ENCODE measurements at places on chromosomes 4 and X.

GRCh38 chr4:149709640-149710039 lies 106.0 kb downstream of the IQCM start:
- DNase-seq, result no peak

DNA sequence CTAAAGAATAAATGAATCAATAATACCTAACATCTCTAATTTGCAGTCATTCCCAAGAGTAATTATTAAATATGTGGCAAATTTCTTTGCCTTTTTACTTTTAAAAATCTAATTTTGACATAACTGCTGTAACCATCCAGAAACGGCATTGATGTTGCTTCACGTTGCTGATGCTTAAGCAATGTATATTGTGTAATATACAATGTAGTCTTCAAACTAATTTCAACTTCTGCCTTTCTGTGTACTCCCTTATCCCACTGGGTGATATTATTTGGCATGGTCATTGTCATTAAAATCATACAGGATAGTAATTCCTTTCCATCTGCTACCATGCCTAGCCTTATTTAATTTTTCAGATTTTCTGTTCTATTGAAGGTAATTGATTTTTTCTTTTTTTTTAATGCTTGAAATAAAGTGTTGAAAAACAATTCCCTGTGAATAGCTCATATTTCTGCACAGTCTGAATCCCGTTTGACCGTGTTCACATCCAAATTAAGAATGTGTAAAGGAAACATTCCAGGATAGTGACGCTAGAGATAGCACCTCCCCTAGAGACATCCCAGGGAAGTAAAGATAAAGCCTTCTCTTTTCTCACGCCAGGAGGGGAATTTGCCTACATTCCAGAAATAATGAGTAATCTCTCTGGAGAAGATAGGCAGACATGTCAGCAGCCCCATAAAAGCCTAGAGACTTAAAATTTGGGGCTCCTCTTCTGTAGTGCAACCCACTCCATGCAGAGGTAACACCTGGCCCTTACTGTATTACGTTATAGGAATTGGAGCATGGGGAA lies 8.6 kb downstream of the FAM200B start:
- no peak for DNase-seq

- no peak for DNase-seq
These were observed 4.1 kb downstream of the APEX2 start for GRCh38 chrX:55004231-55004630.

DNA sequence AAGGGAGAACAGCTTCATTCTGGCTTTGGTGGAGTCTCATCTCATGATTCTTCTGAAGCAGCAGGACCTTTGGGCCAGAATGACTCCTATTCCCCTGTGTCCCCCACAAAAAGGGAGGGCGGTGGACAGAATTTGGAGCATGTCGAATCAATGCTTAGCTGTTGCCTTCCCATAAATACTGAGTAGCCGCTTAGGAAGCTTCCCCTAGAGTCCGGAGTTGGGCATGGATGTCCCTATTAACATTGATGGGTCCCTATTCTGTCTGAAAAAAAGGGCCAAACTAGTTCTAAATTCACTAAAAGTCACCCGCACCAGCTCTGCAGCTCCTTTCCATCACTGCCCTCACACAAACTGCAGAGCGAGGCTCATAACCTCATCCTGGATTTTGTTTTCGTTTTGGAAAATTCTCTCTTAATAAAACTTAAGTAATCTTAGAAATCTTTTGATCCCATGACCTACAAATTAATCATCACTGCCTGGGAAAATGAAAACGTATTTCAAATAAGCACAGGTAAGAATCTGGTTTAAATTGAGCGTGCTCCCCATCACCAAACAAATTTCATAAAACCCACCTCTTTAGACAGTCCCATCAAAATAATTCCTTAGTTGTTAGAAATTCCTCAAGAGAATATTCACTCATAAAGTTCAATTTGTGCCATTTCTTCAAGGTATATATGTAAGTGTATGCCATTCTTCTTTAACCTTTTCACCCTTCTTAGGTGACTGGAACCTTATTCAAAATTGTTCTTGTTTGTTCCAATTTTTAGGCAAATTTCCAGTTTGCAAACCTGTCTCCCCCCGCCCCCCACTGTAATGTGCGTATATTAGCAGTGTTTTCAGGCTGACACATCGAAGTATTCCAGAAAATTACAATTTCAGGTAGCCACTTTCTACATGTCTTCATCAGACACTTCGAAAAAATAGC lies 53.3 kb upstream of the NKAP start:
- no peak for DNase-seq

DNA sequence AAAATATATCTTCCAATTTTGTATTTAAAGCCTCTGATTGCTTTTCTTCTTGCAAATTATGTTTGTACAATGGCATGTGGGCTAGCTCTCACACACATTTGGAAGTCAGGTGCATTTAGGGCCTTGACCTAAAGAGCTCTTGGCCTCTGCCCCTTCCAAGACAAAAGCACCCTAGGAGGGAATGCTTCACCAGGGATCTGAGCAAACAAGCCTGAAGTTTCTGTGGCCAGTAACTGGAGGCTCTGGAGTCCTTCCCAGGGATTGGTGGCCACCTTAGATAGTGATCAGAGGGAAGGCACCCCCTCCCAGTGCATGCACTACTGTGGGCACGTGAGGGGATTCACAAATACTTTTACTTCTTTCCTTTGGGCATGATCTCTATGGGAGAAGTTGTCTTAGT lies 60.3 kb upstream of the DIPK2B start:
- no peak for DNase-seq

GRCh38 chrX:2261831-2262667 lies 238.7 kb downstream of the DHRSX start:
- DNase-seq, result no peak

DNA sequence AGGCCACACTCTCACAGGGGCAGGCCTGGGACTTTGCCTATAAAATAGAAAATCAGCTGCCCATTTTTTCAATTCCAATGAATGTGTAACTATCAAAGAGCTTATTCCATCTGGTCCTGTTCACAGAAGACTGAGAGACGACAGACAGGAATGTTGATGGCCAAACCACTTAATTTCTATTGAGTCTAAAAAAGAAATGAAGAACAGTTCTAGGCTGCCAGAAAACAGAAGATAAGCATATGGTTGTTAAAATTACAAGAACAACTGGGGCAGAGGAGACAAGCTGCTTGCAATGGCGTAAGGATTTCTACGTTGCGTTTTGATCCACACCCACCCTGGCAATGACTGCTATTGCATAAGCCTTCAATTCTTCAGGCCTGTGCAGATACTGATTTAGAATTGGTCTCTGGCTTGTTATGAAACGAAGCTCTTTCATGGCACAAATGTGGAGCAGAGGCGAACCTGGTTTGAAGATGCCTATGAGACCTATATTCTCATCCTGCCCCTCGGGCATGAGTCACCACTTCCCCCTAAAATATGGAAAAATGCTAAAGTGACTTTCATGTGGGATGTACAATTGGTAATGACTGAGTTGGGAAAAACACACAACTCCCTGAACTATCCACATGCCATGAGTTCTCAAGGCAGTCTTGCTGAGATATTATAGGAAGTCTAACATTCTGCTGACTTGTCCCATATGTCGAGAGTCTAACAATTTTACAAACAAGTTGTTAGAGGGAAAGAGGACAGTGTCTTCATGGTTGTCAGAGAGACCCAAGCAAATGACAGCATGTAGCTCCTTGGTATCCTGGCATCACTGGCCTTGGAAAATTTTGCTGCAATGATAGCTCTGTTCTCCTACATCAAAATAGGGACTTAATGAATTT lies 37.9 kb upstream of the SORBS2 start:
- no peak for DNase-seq

GRCh38 chr4:53481586-53481985 lies 104.1 kb downstream of the FIP1L1 start:
- no peak for DNase-seq

DNA sequence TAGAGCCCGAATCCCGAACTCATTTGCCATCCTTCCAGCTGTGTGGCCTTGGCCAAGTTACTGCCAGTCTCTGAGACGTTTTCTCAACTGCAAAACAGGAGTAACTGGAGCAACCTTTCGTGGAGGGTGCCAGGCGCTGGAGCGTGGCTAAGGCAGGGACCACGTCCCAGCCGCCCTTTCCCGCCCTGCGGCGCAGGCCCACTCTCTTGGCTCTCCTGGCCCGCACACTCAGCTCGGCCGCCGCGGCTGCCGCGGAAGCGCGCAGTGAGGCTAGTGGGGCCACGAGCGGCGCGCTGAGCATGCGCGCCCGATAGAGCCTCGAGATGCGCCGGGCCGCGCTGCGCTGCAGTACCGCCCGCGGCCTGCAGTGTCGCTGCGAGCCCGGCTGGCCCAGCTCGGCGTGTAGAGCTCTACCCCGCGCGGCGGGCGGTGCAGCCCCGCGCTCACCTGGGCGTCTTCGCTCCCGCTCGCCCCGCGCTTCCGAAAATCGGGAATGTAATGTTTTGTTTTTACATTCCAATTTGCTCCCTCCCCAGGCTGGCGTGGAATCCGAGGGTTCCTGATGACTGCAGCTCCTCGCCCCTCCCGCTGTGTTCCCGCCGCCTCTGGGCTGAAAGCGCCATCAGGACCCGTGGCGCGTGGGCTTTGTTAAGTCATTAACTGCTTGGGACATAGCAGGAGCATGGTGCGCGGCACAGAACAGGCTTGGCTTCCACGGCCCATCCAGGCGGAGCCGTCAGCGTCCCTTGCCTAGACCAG lies 4.0 kb upstream of the ZNF518B start:
- DNase-seq, result peak; percentile 41

- no peak for DNase-seq
These were observed 28.9 kb upstream of the MID1 start for GRCh38 chrX:10649265-10649664.

GRCh38 chr4:106312377-106312776 lies 3.6 kb downstream of the TBCK start:
- DNase-seq, result no peak

- DNase-seq, result no peak
These were observed 45.0 kb downstream of the CPZ start for GRCh38 chr4:8637456-8637984.

DNA sequence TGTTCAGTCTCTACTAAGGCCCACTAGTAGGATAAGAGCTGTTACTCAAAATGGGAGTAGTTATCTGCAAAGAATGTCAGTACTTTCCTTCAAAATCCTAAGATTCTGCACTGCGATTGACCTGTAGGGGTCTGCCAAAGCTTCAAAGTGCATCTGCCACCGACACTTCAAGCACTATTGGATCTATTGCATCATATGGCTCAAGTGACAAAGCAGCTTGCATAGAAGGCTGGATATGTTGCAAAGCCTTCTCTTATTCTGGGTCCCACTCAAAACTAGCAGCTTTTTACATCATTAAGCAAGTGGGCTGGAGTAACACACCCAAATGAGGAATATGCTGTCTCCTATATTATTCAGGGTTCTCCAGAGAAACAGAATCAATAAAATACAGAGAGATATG lies 115.4 kb upstream of the EMCN start:
- no peak for DNase-seq

DNA sequence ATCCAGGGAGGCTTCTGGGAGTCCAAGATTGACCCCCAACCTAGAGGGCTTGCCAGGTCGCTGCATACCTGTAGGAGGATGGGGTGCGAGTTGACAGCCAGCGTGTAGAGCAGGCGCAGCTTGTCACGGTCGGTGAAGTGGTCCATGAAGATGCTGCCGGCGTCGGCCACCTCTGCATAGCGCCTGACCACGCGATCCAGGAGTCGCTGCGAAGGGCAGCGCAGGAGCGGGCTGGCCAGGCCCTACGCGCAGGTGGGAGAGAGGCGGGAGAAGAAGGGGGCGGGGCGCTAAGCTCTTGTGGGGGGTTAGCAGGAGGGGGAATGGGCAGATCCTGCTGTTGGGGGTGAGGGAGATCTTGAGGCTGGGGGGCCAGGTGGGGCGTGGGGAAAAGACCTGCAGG lies 43.0 kb downstream of the DIPK2B start:
- no peak for DNase-seq

- no peak for DNase-seq
These were observed 67.4 kb downstream of the ZAR1 start for GRCh38 chr4:48557478-48557877.

DNA sequence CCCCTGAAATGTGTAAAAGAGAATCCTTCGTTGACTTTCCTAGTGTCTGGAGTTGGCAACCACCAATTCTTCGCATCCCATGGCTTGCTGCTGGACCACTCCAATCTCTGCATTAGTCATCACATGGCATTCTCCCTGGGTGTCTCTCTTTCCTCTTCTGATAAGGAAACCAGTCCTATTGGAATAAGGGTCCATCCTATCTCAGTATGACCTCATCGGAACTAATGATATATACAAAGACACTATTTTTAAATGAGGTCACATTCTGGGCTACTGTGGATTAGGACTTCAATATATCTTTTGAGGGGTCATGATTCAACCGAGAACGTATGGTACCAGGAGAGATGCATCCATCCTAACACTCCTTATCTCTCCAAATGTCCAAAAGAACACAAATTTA lies 259.1 kb upstream of the CPEB2 start:
- no peak for DNase-seq

GRCh38 chr4:39037491-39037825 lies 5.2 kb upstream of the TMEM156 start:
- DNase-seq, result no peak

- DNase-seq, result no peak
These were observed 3.5 kb upstream of the VMA21 start for GRCh38 chrX:151393514-151393913.

DNA sequence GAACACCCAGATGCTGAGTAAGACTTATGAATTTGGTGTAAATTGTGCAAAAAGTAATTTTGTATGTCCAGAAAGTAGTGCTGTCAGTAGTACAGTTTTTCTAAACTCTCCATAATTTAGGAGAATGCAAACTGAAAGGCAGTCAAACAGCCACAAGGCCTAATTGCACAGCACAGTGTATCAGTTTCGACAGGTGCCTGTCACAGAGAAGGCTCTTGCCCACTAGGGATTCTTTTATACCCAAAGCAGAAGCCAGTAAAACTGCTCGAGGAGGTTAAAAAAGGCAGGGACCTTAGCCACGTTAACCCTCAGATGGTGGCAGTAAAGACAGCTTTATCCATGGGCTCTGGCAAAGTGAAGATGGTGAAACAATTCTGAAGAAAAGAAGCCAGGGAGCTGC lies 69.4 kb upstream of the GATB start:
- no peak for DNase-seq

- no peak for DNase-seq
These were observed 90.8 kb upstream of the TSPAN5 start for GRCh38 chr4:98749206-98749605.

DNA sequence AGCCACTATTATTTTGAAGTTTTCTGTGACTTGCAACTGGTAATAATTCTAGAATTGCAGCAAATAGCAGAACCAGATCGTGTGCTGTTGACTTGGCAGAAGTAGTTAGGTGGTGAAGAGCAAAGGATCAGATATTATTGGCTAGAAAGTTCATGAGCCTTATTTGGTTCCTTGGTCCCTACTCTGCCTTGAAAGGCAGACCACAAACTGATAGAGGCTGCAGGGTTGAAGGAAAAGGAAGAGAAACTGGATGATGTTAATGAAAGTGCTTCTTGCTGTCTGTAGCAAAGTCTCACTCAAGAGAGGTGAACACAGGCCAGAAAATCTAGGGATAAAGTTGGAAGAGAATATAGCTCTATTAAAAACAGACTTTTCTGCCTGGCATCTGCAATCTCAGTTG lies 41.2 kb upstream of the RNF150 start:
- DNase-seq, result no peak
